Osteoblast (primary cell): ENCODE measurements at places on chromosomes 3 and 15. TPM values are rescaled to one million over a fixed set of nuclear protein-coding genes. Genes with fewer than 3 reads are reported as not detected.
A peak's percentile ranks its signal among the peaks of the same experiment; 100 is the strongest.

Gene CAMK2N2
- total RNA-seq, result not detected in 2 replicates

Gene IL17RE
- total RNA-seq, result 0.29 and 0.72 TPM in 2 replicates

Gene PPM1L
- 2.4 and 4.3 TPM in 2 replicates for total RNA-seq

Gene TMEM207
- total RNA-seq, result not detected in 2 replicates

Gene ANKDD1A
- 3.8 and 6.2 TPM in 2 replicates for total RNA-seq

Gene ISLR2
- under 0.01 TPM in 1 of 2 replicates, not detected in the other for total RNA-seq

Gene SERINC4
- not detected in 2 replicates for total RNA-seq

Gene PARP15
- total RNA-seq, result 3.2 and 3.6 TPM in 2 replicates

- no peaks in the 10 kb centered on the region for H3K36me3 ChIP-seq
- H3K4me3 ChIP-seq, result no peak overlapping the region
- no peak for DNase-seq
- H3K27me3 ChIP-seq, result no peaks in the 10 kb centered on the region
- H3K27ac ChIP-seq, result no peak overlapping the region
These were observed 13.8 kb upstream of the PLD1 start for GRCh38 chr3:171824116-171824515.

GRCh38 chr15:77380033-77380432 lies 39.9 kb downstream of the PEAK1 start:
- no peak for DNase-seq
- no peaks in the 10 kb centered on the region for H3K36me3 ChIP-seq
- H3K27me3 ChIP-seq, result no peaks in the 10 kb centered on the region
- no peak overlapping the region for H3K27ac ChIP-seq
- no peak overlapping the region for H3K4me3 ChIP-seq

GRCh38 chr3:32176989-32177701 lies 61.3 kb upstream of the CMTM8 start:
- H3K4me3 ChIP-seq, result no peak overlapping the region
- no peak overlapping the region for H3K27ac ChIP-seq
- no peaks in the 10 kb centered on the region for H3K36me3 ChIP-seq
- peaks cover 20% of the 10 kb centered on the region for H3K27me3 ChIP-seq
- DNase-seq, result peak; percentile 85

DNA sequence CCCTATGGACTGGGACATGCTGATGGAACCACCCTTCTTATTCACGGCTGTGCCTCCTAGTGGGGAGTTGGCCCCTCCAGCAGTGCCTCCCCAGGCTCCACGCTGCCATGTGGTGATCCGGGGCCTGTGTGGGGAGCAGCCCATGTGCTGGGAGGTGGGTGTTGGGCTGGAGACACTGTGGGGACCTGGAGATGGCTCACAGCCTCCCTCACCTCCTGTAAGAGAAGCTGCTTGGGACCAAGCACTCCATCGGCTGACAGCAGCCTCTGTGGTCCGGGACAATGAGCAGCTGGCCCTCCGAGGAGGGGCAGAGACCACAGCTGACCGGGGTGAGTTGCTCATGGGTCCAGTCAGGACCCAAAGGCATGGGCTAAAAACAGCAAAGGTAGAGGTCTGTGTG lies 9.1 kb downstream of the ALG3 start:
- no peak overlapping the region for H3K27ac ChIP-seq
- no peaks in the 10 kb centered on the region for H3K4me1 ChIP-seq
- DNase-seq, result peak; percentile 66

- H3K4me1 ChIP-seq, result no peaks in the 10 kb centered on the region
- H3K36me3 ChIP-seq, result no peaks in the 10 kb centered on the region
- no peak overlapping the region for H3K4me3 ChIP-seq
- H3K27ac ChIP-seq, result no peak overlapping the region
These were observed 171.0 kb downstream of the TLE3 start for GRCh38 chr15:69926721-69927120.

- H3K27me3 ChIP-seq, result no peaks in the 10 kb centered on the region
- no peak for DNase-seq
- H3K27ac ChIP-seq, result no peak overlapping the region
- H3K4me3 ChIP-seq, result no peak overlapping the region
These were observed 36.7 kb upstream of the CTDSPL start for GRCh38 chr3:37824954-37825328.

GRCh38 chr15:48084759-48085590 lies 35.8 kb upstream of the SLC24A5 start:
- peaks cover 10% of the 10 kb centered on the region for H3K4me1 ChIP-seq
- H3K27me3 ChIP-seq, result peaks cover 3% of the 10 kb centered on the region
- no peak for DNase-seq
- H3K27ac ChIP-seq, result no peak overlapping the region
- H3K4me3 ChIP-seq, result no peak overlapping the region
- no peaks in the 10 kb centered on the region for H3K36me3 ChIP-seq

GRCh38 chr3:173018758-173019157 lies 122.3 kb downstream of the SPATA16 start:
- H3K27ac ChIP-seq, result no peak overlapping the region
- H3K4me3 ChIP-seq, result no peak overlapping the region
- DNase-seq, result no peak
- no peaks in the 10 kb centered on the region for H3K4me1 ChIP-seq
- no peaks in the 10 kb centered on the region for H3K27me3 ChIP-seq

GRCh38 chr3:72375237-72376076 lies 472.8 kb downstream of the SHQ1 start:
- peaks cover 9% of the 10 kb centered on the region for H3K4me1 ChIP-seq
- H3K36me3 ChIP-seq, result peaks cover 17% of the 10 kb centered on the region
- no peak overlapping the region for H3K27ac ChIP-seq
- no peak overlapping the region for H3K4me3 ChIP-seq

- no peaks in the 10 kb centered on the region for H3K36me3 ChIP-seq
- no peaks in the 10 kb centered on the region for H3K27me3 ChIP-seq
- DNase-seq, result no peak
- H3K4me3 ChIP-seq, result no peak overlapping the region
- H3K27ac ChIP-seq, result no peak overlapping the region
These were observed 18.7 kb upstream of the WNT5A start for GRCh38 chr3:55505776-55506175.

GRCh38 chr3:31777887-31778286 lies 203.2 kb downstream of the OSBPL10 start:
- no peak overlapping the region for H3K27ac ChIP-seq
- H3K36me3 ChIP-seq, result no peaks in the 10 kb centered on the region
- peaks cover 9% of the 10 kb centered on the region for H3K4me1 ChIP-seq
- H3K27me3 ChIP-seq, result no peaks in the 10 kb centered on the region
